Small intestine (tissue), 16 donors: ENCODE measurements at places on chromosomes 13 and 19. TPM values are rescaled to one million over a fixed set of nuclear protein-coding genes. Genes with fewer than 3 reads are reported as not detected.

The GPR108 gene
- 75.4 TPM for polyA plus RNA-seq

The ZNF20 gene
- 4.2 TPM for polyA plus RNA-seq

The C19orf25 gene
- 62.1 TPM for polyA plus RNA-seq

The MCOLN1 gene
- polyA plus RNA-seq, result 18.6 TPM

The ZNF575 gene
- polyA plus RNA-seq, result 2.4 TPM

The ELANE gene
- 0.09 TPM for polyA plus RNA-seq

The ADAMTS10 gene
- 11.1 TPM for polyA plus RNA-seq

The KRTDAP gene
- not detected for polyA plus RNA-seq

The ZNF541 gene
- not detected for polyA plus RNA-seq

The CAMSAP3 gene
- 71.3 TPM for polyA plus RNA-seq

The C1QTNF9 gene
- not detected for polyA plus RNA-seq

The CEACAM7 gene
- polyA plus RNA-seq, result 0.33 TPM

The GIPC3 gene
- 0.62 TPM for polyA plus RNA-seq

The SOX1 gene
- polyA plus RNA-seq, result not detected

The ZNF211 gene
- 7.0 TPM for polyA plus RNA-seq

The FXYD3 gene
- polyA plus RNA-seq, result 119 TPM

The COX7A1 gene
- polyA plus RNA-seq, result 4.2 TPM

The PEX11G gene
- polyA plus RNA-seq, result 19.9 TPM

The MAB21L1 gene
- 1.4 TPM for polyA plus RNA-seq

The ZIC2 gene
- polyA plus RNA-seq, result 0.04 TPM

The SIGLEC8 gene
- polyA plus RNA-seq, result 0.22 TPM

The MATK gene
- 3.6 TPM for polyA plus RNA-seq

The ERVK3-1 gene
- polyA plus RNA-seq, result 53.8 TPM

The METTL21C gene
- polyA plus RNA-seq, result not detected

The LSM14A gene
- 53.0 TPM for polyA plus RNA-seq

The GJB6 gene
- 0.12 TPM for polyA plus RNA-seq

The RXFP2 gene
- not detected for polyA plus RNA-seq

The FSD1 gene
- polyA plus RNA-seq, result 1.3 TPM

The CACNG6 gene
- polyA plus RNA-seq, result 0.03 TPM

The SCN1B gene
- polyA plus RNA-seq, result 0.84 TPM

The INAFM1 gene
- 5.9 TPM for polyA plus RNA-seq
